ENCODE measurements at places on chromosomes 7 and 10.

- H3K27me3 ChIP-seq, result peaks cover 10% of the 10 kb centered on the region
- no peak for DNase-seq
- H3K4me1 ChIP-seq, result peaks cover 5% of the 10 kb centered on the region
- no peak overlapping the region for H3K27ac ChIP-seq
- no peak overlapping the region for H3K4me3 ChIP-seq
These were observed 26.1 kb downstream of the KLRG2 start for GRCh38 chr7:139457153-139457946.

- DNase-seq, result no peak
- H3K4me1 ChIP-seq, result no peaks in the 10 kb centered on the region
- no peak overlapping the region for H3K4me3 ChIP-seq
- no peaks in the 10 kb centered on the region for H3K36me3 ChIP-seq
- H3K27ac ChIP-seq, result no peak overlapping the region
These were observed 11.3 kb upstream of the ADGRA1 start for GRCh38 chr10:133076274-133077038.

GRCh38 chr7:55570218-55570873 is 2.0 kb downstream of the VOPP1 start:
- peaks cover 23% of the 10 kb centered on the region for H3K4me1 ChIP-seq
- no peak for DNase-seq
- peak overlapping the region; percentile 94 for H3K4me3 ChIP-seq
- H3K36me3 ChIP-seq, result no peaks in the 10 kb centered on the region
- H3K27me3 ChIP-seq, result peaks cover 21% of the 10 kb centered on the region

DNA sequence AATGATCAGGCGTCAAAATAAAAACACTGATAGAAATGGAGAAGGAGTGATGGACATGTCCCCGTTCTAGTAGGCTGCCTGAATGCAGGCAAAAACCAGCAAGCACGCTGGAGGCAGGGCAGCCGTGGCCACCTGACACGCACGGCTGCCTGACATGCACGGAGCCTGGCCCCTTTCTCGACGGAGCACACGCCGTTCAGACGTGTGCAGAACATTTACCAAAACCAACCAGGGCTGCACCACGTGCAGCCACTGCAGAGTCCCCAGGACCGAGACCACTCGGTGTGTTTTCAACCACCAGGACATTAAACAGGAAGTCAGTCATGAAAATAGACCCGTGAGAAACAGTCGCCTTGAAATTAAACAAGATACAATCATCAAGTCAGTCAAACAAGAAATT is 61.9 kb upstream of the NKX6-2 start:
- DNase-seq, result no peak
- H3K27ac ChIP-seq, result peak overlapping the region; percentile 33
- no peaks in the 10 kb centered on the region for H3K27me3 ChIP-seq

DNA sequence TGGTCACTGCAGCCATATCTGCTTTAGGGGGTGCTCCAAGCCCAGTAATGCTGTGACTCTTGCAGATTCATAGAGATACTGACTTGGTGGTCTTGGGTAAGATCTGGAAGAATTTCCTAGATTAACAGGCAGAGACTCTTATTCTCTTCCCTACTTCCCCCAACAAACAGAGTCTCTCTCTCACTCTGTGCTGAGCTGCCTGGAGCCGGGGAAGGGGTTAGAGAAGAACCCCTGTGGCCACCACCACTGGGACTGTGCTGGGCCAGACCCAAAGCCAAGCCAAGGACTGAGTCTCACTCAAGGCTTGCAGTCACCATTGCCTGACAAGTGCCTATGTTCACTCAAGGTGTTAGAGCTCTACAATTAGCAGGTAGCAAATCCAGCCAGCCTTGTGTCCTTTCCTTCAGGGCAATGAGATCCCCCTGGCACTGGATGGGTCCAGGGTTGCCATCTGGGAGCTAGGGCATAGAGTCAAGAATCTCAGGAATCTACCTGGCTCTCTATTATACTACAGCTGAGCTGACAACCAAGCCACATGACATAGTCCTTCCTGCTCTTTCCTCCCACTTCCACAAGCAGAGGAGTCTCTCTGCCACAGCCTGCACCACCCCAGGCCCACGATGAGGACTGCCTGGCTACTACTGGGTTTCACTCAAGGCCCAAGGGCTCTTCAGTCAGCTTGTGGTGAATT is 41.4 kb upstream of the TECTB start:
- no peak overlapping the region for H3K4me3 ChIP-seq
- H3K4me1 ChIP-seq, result no peaks in the 10 kb centered on the region
- no peaks in the 10 kb centered on the region for H3K36me3 ChIP-seq
- H3K27me3 ChIP-seq, result peaks cover 4% of the 10 kb centered on the region

- H3K36me3 ChIP-seq, result peaks cover 35% of the 10 kb centered on the region
- no peak overlapping the region for H3K27ac ChIP-seq
- no peak for DNase-seq
- no peaks in the 10 kb centered on the region for H3K27me3 ChIP-seq
- H3K4me3 ChIP-seq, result no peak overlapping the region
These were observed 75.8 kb downstream of the NKX6-2 start for GRCh38 chr10:132710036-132710686.

DNA sequence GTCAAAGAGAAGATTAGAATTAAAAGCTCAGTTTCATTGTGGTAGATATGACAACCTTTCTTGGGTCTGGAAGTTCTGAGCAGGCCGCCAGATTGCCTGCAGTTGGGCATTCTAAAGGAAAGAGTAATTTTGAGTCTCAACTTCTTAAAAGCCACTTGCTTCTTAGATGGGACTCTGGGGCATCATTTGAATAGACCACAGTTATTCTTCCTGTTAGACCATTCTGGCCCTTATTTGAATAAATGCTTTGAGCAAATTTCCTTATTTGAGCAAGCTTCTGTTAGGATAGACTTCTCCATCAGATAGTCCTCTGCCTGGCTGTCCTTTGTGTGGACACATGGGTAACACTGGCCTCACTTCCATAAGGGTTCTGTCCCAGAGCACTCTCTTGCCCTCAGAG is 40.2 kb downstream of the SND1 start:
- no peak for DNase-seq
- peaks cover 2% of the 10 kb centered on the region for H3K4me1 ChIP-seq
- no peak overlapping the region for H3K4me3 ChIP-seq
- peaks cover 24% of the 10 kb centered on the region for H3K36me3 ChIP-seq
